ENCODE measurements at places on chromosomes 5 and 9.

DNA sequence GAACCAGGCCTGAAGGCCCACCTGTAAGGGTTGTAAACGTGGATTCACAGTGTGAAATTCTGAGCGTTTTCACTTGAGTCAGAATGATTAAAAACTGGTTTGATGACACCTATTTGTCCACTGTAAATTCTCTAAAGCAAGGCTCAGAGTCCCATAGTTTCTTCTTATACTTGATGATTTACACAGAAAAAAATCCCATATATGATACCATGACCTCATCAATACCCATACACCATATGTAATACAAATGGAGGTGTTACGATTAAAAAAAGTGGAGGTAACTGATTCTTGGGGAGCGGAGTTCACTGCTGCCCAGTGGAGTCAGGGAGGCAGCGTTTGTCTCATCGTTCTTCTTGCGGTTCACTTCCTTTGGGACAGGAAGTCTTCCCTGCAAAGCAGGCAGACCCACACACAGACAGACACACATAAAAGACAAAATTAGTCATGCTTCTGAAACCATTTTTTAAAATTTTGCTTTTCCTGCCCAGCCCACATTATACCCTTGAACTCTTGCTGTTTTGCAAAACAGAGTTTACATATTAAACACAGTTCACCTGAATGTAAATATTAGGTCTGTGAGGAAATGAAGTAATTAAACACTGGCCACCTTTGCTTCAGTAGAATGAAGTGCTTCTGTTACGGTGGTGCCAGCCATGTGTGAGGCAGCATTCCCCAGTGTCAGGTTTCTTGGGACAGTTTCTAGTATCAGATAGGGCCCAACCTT lies 26.2 kb downstream of the NREP start:
- DNase-seq: no peak

DNA sequence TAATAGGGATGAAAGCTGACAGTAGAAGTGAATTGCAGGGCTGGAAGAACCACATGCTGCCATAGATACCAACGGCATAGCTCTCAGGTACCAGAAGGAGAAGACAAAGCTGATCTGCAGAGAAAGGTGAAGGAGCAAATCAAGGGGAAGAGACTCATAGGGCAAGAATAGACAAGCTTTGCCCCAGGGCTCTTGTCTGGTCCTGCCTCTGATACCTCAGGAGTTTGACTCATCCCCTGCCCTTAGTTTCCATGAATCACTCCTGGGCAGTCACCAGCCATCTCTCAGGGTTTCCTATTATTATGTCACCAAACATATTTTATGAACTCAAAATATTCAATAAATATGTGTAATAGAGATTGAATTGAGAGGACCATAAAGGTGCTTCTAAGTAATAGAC lies 800.9 kb downstream of the DNAH5 start:
- DNase-seq: no peak

DNA sequence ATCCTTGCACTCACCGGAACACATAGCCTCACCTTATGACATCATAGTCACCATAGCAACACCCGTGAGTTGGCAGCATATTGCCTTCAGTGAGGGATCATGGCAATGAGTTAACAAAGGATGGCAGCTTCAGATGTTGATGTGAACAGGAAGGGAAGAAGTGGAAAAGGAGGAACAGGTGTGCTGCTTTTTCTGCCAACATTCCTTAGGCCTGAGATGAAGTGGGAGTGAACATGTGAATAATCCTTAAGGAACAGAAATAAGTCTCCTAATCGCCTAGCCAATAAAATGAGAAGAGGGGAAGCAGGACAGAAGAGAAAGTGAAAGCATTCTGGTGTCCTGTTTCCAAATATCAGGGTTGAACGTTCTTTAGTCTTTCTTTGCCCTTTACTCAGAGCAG lies 360.0 kb downstream of the BRINP1 start:
- no peak for DNase-seq

DNA sequence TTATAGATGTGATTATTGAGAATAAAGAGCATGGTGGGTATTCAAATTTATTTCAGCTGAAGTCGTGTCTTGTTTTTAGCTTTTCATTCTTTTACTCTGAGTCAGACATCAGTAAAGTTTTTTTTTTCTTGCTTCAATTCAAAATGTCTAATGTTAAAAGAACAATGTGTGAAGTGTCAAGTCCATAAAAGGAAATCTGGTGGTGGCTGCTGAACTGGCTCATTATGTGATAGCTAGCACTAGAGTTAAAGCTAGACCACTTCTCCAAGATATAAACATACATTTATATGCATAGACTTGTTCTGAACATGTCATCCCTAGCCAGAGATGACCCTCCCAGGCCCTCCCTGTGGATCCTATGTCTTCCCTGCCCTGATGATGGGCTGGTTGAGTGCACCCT lies 338.3 kb downstream of the RAB3C start:
- DNase-seq: no peak
